AG09319 (cell line): ENCODE measurements at places on chromosomes 12 and 14.
A peak's percentile ranks its signal among the peaks of the same experiment; 100 is the strongest.

DNA sequence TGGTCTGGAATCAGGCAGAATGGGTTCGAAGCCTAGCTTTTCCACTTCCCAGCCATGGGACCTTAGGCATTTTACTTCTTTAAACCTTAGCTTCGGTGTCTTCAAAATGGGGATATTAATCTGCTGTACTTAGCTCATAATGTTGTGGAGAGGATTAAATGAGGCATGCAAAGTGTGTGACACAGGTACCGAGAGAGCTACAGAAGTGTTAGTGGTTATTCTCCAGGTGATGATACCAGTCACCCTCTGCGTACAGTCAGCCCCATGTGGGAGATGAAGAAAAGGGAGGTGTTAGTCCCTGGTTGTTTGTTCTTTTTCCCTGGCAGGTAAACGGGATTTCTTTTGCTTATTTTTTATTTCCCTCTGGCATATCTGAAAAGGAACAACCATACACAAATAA, 212.1 kb downstream of the PHLDA1 start:
- DNase-seq = no peak

- no peak for DNase-seq
These were observed 2.2 kb downstream of the SCARB1 start for GRCh38 chr12:124861492-124861891.

DNA sequence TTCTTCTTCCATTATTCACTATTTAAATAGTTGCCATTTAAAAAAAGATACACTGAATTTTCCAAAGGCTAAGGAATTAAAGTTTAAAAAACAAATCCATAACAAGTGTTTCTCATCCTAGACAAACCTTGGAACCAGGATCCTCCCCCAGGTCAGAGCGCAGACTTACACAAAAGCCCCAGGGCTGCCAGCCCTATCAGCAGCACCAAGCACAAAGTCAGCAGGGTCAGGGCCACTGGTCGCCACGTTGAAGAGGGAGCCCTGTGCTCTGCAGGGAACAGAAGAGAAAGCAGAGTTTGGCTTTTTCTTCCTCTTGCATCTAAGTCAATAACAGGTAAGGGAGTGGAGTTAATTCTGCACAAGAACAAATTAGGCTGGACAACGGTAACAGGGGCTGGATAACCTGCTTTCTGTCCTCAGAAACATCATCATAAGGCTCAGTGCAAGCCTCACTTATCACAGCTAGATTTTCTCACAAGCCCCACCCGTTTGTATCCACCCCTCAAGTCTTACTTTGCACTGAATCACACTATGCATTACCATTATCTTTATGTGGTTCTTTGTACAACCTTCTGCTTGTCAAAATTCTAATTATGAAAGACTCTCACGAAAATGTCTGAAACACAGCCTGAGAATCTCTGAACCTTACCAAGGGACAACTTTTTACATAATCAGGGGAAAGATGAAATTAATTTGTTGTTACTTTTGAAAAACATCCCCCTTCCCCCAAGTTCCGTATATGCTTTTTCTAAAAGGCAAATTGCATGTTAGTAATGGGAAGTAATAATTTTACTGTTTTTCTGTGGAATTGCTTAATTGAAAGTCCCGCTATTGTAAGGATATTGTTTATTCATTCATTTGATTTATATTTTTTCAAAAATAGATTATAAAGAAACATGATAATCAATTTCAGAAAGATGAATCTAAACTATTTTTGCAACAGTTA, 9.6 kb downstream of the CLEC1A start:
- no peak for DNase-seq

- DNase-seq = no peak
These were observed 486.3 kb downstream of the LRIG3 start for GRCh38 chr12:58433959-58434358.

DNA sequence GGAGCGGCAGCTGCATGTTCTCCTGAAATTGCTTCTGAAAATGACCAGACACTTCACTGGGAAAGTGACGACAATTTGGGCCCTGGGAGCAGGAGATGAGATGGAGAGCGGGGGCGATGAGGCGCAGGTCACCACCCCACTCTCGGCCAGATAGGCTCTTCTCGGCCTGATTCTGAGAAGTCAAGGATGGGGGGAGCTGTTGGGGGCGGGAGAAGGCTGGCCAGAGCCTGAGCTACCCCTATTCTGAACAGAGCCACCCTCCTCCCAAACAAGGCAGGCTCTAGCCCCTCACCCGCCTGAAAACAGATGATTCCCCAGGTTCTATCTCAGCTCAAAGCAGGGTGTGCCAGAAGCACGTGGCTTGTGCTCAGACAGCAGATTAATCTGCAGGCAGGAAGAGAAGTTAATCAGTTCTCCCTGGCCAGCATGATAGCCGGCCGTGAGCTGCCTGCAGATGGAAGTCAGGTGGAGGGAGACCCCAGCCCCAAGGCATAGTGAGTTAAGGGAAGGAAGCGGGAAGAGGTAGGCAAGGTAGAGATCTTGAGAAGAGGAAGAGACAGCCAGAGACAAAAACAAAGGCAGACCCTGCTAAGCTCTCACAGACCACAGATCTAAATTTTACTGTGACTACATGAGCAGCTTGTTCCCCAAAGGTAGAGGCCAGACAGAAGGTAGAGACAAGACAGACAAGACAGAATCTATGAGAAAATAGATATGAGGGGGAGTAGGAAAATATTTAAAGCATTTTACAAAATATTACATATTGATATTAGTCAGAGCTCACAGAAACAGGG, 10.9 kb upstream of the TAC3 start:
- no peak for DNase-seq

- no peak for DNase-seq
These were observed 4.5 kb upstream of the SIX1 start for GRCh38 chr14:60653701-60654161.

- DNase-seq = no peak
These were observed 49.3 kb downstream of the FOXN3 start for GRCh38 chr14:89367779-89368120.

DNA sequence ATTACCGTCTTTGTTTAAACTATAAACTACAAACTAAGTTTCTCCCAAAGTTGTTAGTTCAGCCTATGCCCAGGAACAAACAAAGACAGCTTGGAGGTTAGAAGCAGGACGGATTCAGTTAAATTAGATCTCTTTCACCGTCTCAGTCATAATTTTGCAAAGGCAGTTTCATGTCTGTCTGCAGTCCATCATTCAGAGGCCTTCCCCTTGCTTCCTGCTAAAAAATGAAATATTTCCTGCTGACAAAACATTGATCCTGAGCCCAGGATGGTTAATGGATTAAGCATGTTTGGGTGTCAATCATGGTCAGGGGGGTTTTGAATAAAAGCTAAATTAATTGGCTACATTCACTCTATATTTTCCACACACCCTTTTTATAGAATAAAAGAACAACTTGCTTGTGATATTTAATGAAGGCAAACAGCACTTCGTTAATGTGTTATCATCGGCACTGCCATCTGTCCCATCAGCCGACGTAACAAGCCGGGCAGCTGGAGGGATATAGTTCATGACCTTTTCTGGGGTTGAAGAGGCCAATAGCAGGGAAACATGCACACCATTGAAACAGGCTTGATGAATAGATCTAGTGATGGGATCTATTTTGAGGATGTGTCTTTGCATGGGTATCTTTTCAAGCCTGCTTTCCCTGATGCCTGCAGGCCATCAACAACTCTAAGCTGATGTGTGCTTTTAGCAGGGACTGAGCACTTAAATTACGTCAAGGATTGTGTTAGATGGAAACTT, 521.3 kb upstream of the TMEM132C start:
- DNase-seq = no peak

DNA sequence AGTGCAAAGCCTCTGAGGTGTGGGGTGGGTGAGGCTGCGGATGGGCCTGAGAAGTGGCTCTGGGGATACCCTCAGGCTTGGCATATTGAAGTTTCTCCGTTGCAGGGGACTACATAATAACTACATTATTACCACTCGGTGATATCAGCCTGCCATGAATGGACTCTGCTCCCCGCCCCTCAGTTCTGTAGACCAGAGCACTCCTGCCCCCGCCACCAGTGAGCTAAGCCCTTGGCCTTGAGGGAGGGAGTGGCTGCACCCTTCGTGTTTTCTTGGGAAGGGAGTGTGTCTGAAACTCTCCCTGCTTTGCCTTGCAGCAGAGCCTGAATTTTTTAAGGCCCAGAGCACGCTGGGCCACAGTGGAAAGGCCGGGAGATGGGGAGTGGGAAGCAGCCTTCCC, 1.7 kb downstream of the ORAI1 start:
- DNase-seq = no peak

- no peak for DNase-seq
These were observed 187.6 kb downstream of the RMST start for GRCh38 chr12:97650242-97650641.

DNA sequence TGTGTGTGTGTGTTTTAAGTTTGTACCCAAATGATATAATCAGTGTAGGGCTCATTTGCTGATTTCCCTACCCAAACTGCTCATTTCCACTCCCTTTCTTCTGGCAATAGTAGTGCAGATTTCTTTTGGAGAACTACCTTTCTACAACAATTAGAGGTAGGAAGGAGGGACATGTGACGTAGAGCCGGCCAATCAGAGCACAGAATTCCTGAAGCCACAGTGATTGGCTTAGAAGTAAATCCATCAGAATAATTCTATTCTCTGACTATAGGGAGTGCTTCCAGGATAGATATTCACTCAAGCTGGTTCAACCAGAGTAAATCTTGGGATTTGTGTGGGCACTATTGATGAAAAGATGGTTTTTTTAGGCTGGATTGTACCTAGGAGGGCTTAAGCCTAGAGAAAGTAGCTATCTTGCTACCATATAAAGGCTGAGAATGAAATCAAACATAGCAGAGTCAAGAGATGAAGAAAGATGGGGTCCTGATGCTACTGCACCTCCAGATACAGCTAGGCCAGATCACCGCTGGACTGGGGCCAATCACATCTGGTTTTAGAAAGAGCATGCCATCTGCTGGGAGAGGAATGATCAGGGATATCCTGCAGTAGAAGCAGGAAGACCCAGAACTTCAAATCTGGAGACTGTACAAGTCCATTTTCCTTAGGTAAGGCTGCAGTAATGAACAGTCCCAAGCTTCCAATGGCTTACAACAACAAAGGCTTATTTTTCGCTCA, 54.1 kb upstream of the NUAK1 start:
- no peak for DNase-seq

- DNase-seq = peak; percentile 28
These were observed 8.8 kb upstream of the GNPTAB start for GRCh38 chr12:101839324-101840283.

GRCh38 chr12:110023059-110023980, 24.1 kb downstream of the ANKRD13A start:
- DNase-seq = peak; percentile 49

DNA sequence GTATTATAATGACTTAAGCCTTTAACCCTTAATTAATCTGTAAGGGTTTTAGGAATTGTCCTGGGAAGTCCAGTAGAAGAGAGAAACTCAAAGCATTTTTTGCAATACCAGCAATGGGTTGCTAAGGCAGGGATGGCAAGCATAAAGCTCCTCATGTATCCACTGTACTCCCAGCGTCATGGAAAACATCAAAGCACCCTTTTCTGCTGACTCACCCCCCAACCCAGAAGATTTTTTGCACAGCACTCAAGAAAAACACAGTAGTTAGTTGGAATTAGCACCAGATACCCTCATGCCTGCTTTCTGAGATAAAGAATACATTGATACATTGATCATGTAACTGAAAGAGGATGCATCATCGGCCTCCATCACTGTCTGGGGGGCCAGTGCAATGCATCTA, 199.1 kb upstream of the CNOT2 start:
- no peak for DNase-seq

DNA sequence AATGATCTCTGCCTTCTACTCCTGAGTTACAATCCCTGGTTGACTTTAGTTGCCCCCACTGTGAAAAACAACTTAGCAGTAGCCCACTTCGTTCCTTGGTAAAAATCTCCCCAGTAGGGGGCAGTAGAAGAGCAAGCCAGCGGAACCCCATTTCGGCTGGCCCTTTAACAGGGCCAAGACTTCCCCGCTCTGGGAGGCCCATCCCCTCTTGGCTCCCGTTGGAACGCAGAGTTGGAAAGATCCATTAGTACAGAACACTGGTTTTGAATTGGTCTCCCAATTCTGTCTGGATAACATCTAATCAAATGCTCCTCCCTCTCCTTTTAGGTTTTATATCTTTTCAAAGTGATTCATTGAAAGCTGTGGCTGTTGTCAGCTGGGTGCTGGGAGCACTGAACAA, 1133.3 kb downstream of the BCL11B start:
- no peak for DNase-seq

GRCh38 chr14:31106768-31107167, 80.6 kb upstream of the STRN3 start:
- no peak for DNase-seq

GRCh38 chr14:61153914-61154545, 127.1 kb downstream of the TMEM30B start:
- DNase-seq = no peak

- no peak for DNase-seq
These were observed 157.4 kb downstream of the KICS2 start for GRCh38 chr12:64064706-64065105.

DNA sequence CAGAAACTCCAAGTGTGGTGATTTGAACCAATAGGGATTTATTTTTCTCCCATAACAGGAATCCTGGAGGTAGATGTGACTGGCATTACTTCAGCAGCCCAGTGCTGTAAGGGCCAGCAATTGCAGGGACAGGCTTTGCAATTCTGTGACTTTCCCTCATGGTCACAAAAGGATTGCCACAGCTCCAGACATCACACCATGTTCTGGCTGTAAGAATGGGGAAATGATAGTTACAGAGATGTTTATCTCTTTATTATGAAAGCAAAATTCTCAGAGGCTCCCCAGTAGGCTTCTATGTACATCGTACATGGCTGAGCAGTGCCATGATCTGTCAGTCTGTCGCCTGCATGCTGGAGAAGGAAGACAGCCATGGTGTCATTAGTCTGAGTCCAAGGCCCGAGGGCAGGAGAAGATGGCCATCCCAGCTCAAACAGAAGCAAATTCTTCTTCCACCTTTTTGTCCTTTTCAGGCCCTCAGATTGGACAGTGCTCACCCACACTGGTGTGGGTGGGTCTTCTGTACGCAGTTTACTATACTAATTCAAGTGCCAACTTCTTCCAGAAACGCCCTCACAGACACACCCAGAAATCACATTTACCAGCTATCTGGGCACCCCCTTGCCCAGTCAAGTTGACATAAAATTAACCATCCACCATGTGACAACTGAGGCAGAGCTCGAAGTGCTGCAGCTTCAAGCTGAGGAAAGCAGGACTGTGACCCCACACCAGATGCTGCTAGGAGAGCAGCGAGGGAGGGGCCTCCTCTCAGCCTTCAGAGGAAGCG, 17.2 kb downstream of the ZBTB42 start:
- no peak for DNase-seq
